SHP77 (cell line): ENCODE measurements at places on chromosomes 12 and 14.

- DNase-seq = no peak
Observed at GRCh38 chr12:52975204-52975603, 26.3 kb downstream of the KRT18 start.

DNA sequence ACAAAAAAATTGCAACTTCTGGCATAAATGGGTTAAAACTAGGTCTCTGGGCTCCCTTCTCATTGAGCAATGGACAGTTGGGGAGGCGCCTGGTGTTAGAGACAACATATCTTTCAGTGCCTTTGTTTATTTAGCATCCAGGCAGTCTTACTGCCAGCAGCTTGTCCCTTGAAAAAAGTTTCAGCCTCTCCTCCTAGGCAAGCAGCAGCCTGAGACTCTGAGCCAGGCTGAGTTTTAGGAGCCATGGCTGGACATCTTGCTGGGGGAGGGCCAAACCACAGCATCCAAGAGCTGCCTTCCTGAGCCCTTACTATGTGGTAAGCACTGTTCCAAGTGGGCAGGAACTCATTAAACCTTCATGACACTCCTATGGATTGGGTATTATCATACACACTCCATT, 10.1 kb upstream of the JDP2 start:
- no peak for DNase-seq

GRCh38 chr14:33393231-33393894, 454.7 kb downstream of the NPAS3 start:
- peak; percentile 93 for DNase-seq

GRCh38 chr12:49707812-49708147, 575 bp upstream of the FMNL3 start:
- no peak for DNase-seq

GRCh38 chr12:14573118-14573517, 5.4 kb upstream of the PLBD1 start:
- DNase-seq = no peak

- peak; percentile 5 for DNase-seq
Observed at GRCh38 chr12:13165617-13166041, 30.9 kb upstream of the EMP1 start.

GRCh38 chr12:121351820-121352681, at the start of gene ANAPC5:
TSS of gene ANAPC5 (minus strand) at chr12:121352411. CDS start at chr12:121352340, 71 bp downstream.
- peak; percentile 99 for DNase-seq

DNA sequence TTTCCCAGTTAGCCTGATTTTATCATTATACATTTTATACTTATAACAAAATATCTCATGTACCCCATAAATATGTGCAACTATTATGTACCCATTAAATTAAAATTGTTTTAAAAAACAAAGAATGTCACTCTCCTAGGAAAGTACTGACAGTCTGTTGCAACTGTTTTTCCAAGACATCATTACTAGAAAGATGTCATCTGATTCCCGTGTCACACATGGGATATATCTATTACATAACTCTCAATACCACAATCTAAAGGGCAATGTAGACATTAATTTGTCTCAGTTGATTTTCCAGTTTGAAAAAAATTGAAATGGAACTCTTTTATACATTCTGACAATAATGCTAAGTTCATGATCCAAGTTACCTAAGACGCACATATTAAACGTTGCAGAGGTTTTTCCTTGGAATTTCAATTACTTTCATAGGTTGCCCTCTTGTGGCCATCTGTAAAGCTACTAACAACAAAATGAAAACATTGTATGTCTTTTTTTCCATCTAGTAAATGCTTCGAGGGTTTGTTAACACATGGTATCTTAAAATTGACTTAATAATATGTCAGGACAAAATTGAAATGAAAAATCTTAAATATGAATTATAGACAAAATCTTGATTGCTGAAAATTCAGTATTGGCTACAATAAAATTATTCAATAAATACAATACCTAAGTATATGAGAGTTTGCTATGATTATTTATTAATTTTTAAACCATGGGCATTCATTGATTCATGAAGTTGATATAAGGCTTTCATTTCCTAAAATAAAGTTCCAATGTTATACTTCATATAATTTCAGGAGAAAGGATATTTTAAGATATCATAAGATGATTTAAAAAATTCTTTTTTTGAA, 131.6 kb downstream of the PPFIA2 start:
- DNase-seq = peak; percentile 70

DNA sequence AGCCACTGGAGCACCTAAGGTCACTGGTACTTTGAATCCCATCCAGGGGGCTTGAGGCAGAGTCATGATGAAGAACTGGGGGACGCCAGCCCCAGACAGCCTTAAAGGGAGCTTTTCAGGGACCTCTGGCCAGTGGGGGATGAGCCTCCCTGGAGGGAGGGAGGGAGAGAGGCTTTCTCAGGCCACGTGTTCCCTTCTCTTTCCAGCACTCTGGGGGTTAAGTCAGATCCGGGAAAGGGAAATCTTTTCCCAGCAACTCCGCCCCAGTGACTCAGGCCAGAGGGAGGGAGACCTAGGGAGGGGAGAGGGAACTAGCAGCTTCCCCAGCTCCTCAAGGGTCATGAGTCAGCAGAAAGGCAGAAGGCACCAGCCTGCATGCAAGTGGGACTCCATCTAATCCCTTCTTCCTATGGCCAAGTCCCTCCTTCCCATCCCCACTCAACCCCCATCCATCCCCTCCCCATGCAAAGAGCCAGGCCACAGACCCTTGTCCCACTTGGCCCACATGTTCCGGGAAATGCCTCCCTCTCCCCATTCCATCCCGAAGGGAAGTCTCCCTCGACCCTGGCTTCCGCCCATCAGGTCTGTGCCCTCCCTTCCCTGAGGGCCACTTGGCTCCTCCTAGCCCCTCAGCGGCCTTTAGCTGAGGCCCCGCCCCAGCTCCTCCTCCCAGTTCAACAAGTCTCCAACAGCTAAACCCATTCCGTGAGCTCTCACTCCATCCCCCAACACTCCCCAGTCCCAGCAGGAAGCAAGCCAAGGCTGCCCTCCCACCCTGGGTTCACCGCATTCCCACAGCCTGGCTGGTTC, 5.6 kb downstream of the TNFRSF1A start:
- DNase-seq = peak; percentile 85

- no peak for DNase-seq
Observed at GRCh38 chr12:26196421-26196716, 996 bp downstream of the SSPN start.

GRCh38 chr12:28132398-28132797, 57.9 kb upstream of the CCDC91 start:
- DNase-seq = no peak

DNA sequence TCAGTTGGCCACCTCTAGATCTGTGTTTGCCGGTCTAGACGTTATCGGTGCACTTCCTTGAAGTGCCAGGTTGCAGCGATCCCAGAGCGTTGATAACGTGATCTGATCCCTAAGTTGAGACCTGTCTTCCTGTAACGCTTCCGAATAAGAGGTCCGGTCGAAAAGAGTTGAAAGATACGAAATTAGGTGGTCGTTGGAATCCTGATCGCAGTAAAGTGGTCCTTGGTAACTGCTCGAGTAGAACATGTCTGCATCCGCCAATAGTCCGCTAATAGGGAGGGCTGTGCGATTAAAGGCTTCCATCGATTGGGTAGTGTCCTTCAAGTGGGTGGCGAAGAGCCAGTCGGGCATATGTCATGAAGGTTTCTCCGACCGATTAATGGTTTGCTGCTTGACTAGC, 2.7 kb downstream of the SRSF5 start:
- DNase-seq = no peak

- DNase-seq = no peak
Observed at GRCh38 chr12:90029317-90029716, 320.7 kb upstream of the ATP2B1 start.

DNA sequence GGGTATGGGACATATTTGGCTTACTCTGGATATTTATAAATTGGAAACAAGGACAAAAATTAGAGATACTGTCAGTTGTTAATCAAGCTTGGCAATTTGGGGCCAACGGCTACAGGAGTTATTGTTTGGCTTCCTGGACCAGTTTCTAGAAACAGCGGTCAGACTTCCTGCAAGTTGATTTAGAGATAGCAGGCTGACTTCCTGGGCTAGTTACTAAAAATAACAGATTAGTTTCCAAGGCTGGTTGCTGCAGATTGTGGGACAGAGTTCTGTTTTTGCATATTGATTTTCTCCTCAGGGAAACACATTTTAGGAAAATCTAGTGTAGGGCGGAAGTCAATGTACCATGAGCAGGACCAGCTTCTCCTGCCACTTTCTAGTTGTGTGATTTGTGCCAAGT, 144.0 kb upstream of the TMPO start:
- no peak for DNase-seq

GRCh38 chr14:100644784-100645183, 57.6 kb upstream of the BEGAIN start:
- no peak for DNase-seq

- no peak for DNase-seq
Observed at GRCh38 chr12:78120866-78121560, 290.3 kb downstream of the NAV3 start.

GRCh38 chr12:104707194-104707593, 250.4 kb downstream of the CHST11 start:
- no peak for DNase-seq

DNA sequence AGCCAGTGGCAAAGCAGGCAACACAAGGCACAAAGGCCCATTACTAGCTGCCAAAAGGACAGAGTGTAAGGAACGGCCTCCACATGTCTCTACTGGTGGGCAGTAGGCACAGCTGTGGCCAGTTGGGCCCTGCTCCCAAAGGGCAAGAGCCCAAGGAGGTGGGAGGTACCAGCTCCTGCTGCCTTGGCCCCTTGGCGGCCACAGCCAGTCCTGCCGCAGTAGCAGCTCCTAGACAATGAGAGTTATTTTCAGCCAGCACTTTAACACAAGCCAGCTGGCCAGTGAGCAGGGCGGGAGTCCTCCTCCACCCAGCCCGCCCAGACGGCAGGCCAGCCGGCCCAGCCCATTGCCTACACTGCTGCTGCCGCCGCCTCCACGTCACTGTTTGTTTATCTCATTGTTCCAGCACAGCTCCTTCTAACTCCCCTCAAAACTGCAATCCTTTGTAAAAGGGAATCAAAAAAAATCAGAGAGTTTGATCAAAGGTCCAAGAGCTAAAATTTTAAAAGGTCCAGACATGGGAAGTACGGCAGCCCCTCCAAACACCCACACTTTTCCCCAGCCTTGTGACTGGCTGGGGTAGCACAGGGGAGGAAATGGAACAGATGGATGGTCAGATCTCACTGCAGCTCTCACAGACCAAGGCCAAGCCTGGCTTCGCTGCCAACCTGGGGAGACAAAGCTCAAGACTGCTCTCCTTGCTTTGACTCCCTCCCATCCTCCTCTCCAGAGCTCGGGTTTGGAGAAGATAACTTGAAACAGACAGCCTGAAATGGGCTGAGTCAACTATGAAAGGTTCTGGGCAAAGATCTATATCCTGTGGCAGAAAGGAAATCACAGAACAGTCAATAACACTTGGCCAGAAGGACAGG, 33.5 kb downstream of the FMNL3 start:
- peak; percentile 89 for DNase-seq

GRCh38 chr14:104895786-104896661, 28.7 kb upstream of the PLD4 start:
- DNase-seq = peak; percentile 84

DNA sequence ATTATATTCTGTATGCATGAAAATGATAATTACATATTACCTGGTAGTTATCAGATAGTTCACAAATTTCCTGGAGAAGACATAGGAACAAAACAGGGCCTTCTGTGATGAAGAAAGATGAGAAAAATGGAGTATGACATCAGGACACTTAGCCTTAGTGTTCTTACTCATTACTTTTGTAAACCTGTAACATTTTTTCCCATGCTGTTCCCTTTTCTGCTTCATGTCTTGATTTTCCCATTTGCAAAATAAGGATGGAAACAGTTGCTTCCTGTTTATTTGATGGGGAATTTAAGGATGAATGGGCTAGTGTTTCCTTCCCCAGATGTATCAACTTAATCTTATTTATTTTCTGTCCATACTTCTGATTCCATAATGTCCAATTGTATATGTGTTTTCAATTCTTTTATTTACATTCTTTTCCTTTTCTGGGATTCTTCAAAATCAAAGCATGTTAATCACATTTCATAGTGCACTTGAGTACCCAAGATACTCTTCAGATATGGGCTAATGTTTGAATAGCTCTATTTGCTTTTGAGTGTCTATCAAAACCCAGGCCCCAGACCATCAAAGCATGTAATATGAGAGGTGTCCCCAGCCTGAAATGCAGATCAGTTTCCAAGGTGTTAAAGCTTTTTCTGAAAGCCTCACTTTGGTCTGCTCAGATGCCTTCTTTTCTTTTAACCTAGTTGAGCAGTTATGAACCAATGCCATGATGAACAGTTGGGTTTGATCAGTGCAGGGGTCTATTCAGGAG, 260.5 kb downstream of the RAD51B start:
- DNase-seq = no peak

DNA sequence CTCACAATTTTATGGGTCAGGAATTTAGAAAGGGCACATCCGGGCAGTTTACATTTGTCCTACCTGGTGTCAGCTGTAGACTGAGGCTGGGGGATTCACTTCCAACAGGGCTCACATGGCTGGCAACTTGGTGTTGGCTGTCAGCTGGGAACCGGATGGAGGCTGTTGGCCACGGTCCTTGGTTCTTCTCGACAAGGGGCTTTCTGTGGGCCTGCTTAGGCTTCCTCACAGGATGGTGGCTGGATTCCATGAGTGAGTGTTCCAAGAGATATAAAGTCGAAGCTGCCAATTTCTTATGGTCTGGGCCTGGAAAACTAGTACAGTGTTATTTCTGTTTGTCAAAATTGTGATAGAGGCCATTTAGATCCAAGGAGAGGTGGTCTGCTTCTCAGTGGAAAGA, 127.9 kb downstream of the PTCSC3 start:
- no peak for DNase-seq

- DNase-seq = no peak
Observed at GRCh38 chr12:72673853-72674252, 401.7 kb downstream of the TRHDE start.

DNA sequence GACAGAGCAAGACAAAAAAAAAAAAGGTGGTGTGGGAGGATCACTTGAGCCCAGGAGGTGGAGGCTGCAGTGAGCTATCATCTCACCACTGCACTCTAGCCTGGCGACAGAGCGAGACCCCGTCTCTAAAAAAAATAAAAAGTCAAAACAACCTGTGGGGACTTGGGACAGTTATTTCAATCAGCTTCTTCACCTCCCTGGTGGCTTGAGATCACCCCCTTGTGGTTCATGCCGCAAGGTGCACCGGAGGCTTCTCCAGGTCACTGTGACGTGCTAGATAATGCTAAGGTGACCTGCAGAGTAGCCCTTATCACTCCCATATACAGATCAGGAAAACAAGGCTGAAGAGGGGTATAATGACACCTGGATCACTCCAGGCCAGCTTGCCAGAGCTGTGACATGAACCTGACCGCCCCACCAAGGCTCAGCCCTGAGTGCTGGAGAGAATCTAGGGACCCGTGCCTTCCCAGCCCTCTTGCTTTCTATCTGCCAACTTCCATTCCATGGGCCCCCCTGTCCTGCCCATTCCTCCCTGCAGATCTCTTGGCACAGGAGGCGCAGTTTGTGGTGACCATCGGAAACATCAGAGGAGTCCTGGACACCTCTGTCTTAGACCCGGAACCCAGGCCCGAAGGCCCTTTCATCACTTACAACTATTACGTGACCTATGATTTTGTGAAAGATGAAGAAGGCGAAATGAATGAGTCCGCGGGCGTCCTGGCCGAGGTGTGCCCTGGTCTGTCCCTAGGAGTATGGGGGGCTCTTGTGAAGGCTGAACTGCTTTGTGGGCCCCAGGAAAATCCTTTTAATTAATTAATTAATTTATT, 8.1 kb downstream of the LRRC43 start:
- peak; percentile 66 for DNase-seq

GRCh38 chr12:105348561-105348960, 18.1 kb downstream of the C12orf75 start:
- DNase-seq = no peak

GRCh38 chr12:69015017-69015416, 82.0 kb upstream of the CPM start:
- DNase-seq = no peak
